ENCODE measurements at places on chromosomes 1 and 21.

DNA sequence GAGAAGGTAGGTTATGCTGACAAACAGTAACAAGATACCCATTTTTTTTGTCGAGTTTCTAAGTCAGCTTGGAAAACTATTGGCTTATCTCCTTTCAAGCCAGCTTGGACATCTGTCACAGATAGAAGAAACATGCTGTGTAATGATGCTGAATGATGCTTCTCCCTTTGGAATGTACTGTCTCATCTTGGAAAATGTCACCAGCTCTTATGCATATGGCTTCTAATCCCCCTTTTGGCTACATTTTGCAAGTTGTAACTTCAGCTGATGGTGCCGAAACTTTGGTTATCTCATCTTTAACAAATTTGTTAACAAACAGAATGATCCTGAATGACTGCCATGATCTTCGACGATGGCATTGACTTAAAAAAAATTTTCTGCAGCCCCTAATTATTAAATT, 68.8 kb upstream of the ST6GALNAC3 start:
- DNase-seq: no peak

- DNase-seq: no peak
These were observed 4.8 kb downstream of the DISP3 start for GRCh38 chr1:11483581-11484320.

DNA sequence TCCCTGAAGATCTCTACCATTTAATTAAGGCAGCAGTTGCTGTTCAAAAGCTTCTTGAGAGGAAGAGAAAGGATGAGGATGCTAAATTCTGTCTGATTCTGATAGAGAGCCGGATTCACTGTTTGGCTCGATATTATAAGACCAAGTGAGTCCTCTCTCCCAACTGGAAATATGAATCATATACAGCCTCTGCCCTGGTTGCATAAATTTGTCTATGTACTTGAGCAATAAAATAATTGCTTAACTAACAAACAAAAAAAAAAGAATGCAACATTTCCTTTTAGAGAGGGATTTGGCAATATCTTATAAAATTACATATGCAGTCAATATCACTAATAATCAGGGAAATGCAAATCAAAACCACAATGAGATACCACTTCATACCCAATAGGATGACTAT, 26.8 kb downstream of the ALDH9A1 start:
- DNase-seq: no peak

DNA sequence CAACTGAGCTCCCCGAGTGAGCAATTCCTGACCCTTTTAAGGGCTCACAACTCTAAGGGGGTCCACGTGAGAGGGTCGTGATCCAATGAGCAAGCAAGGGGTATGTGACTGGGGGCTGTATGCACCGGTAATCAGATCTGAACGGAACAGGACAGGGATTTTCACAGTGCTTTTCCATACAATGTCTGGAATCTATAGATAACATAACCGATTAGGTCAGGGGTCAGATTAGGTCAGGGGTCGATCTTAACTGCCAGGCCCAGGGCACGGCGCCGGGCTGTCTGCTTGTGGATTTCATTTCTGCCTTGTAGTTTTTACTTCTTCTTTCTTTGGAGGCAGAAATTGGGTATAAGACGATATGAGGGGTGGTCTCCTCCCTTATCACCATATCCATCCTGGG, 30.7 kb upstream of the OPRD1 start:
- no peak for DNase-seq

DNA sequence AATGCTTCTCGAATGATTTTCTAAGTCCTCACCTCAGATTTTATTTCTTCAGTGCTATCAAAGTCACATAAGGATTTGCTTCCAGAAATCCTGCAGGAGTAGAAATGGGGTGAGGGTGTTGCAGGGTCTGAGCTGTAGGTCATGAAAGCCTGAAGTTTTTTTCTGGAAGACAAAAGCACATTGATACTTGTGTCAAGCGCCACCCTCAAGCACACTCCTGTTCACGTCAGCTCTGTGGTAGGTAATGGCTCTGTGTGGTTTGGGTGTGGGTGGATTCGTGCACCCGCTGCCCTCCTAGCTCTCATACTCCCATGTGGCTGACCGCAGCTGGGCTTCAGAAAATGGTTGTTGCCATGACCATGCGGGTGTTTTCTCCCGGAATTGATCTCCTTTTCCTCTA, 39.9 kb downstream of the AKNAD1 start:
- peak; percentile 7 for DNase-seq

GRCh38 chr1:227777156-227777555, 38.3 kb upstream of the PRSS38 start:
- no peak for DNase-seq

GRCh38 chr1:71885171-71885570, 397.2 kb downstream of the NEGR1 start:
- DNase-seq: no peak

GRCh38 chr21:38958940-38959691, 153.4 kb downstream of the ETS2 start:
- peak; percentile 32 for DNase-seq

GRCh38 chr1:208280681-208281450, 36.7 kb upstream of the PLXNA2 start:
- no peak for DNase-seq

GRCh38 chr1:87131809-87132283, 196.8 kb upstream of the LMO4 start:
- peak; percentile 47 for DNase-seq

DNA sequence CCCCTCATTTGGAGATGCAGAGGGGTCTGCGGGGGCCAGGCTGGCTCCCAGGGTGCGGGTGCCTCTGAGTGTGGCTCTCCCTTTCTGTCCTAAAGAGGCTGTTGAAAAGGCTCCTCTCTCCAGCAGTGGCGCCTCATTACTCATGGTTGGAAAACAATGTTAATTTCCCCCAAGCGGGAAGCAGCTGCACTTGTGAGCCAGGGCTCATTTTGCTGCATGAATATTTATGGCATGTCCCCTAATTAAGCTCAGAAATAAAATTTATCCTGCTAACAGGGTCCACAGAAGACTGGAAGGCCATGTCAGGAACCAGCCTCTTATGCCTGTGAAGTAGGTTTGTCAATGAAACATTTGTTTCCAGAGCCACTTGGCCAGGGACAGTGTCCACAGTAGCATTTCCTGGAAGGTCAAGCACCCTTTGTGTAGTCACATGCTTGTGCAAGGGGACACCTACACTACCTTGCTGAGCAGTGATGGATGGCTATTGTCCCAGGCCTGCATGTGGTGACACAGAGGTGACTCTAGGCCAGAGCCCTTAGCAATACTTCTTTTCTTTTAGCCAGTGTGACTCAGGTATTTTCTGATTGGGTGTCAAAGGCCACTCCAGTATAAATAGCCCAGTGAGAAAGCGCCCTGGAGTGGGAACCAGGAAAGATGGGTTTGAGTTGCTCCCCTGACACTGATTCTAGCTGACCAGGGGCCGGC, 259.0 kb downstream of the FOXD2 start:
- no peak for DNase-seq

- no peak for DNase-seq
These were observed 7.5 kb downstream of the NRIP1 start for GRCh38 chr21:15057285-15057684.

DNA sequence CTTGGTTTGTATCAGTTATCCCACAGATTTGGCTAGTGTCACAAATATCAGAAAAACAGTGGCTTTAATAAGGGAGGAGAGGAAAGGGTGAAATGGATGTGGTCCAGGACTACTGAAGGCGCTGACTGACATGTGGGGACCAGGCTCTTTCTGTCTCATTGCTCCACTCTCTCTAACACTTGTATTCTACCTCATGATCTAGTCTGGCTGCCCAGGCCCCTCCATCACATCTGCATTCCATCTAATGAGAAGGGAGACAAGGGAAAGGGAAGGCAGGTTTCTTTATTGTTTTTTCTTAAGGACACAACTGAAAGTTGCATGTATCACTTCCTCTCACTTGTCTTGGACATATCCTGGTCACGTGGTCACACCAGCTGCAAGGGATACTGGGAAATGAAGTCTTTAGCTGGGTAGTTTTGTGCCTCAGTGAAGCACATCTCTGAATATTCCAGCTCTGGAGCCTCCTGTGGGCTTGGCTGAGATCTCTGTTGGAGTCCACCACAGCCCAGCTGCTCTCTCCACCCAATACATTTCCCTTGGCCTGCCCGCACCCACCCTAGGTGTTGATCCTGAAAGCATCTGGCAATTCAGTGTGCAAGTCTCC, 42.0 kb upstream of the PADI2 start:
- no peak for DNase-seq

DNA sequence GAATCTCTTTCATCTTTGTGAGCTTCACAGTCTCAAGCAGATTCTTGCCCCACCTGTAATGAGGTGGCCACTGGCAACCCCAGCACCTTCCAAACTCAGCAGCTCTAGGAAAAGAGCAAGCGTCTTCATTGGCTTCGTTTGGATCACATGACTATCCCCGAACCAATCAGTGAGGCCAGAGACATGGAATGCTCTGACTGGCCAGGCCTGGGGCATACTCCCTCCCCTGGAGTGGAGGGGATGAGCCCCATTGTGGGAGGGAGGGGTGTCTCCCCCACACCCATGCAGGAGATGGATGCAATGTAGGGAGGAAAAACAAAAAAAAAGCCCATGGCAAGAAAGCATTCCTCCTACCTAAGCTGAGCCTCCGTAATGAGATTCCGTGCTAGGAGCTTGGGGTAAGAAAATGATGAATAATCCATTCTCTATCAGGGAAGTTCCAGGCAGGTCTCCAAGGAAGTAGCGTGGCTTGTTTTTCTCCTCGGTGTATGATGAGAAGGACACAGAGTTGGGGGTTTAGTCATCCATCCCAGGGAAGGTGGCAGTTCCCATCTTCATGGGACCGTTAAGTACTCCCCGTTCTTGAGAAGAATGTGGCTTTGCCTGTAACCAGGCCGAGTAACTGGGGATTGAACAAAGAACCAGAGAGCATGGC, 32.7 kb downstream of the FHAD1 start:
- no peak for DNase-seq

- no peak for DNase-seq
These were observed 29.8 kb upstream of the NCAM2 start for GRCh38 chr21:20968391-20968790.

DNA sequence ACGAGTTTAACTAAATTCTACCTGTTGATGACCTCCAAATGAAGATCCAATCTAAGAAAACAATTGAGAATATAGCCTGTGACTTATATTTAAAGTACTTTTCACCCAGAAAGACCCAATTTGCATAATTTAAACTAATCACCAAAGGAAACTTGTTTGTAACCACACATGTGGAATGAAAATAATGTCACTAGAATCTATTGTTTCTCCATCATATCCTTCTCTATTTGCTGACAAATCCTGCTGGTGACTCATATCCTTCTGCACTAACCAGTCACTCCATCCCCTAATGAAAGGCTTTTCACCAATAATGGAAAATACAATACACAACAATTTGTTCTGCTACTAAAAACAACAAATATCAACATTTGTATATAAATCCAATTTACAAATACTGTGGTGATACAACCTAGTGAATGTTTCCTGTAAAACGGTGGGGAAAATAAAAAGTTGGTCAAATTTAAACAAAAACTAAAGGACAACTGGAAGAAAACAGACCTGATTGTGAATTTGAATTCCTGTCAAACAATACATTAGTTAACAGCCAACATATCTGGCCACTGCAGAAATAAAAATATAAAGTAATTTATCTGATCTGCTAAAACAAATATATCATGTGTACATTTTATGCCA, 6.5 kb downstream of the PTP4A2 start:
- no peak for DNase-seq

- no peak for DNase-seq
These were observed 26.2 kb downstream of the TFF3 start for GRCh38 chr21:42288962-42289361.

- DNase-seq: no peak
These were observed 31.3 kb downstream of the ACOT11 start for GRCh38 chr1:54579337-54579781.

- DNase-seq: no peak
These were observed 51.5 kb upstream of the NCAM2 start for GRCh38 chr21:20946701-20947100.

GRCh38 chr1:223700942-223701637, 11.2 kb upstream of the CAPN2 start:
- peak; percentile 96 for DNase-seq

DNA sequence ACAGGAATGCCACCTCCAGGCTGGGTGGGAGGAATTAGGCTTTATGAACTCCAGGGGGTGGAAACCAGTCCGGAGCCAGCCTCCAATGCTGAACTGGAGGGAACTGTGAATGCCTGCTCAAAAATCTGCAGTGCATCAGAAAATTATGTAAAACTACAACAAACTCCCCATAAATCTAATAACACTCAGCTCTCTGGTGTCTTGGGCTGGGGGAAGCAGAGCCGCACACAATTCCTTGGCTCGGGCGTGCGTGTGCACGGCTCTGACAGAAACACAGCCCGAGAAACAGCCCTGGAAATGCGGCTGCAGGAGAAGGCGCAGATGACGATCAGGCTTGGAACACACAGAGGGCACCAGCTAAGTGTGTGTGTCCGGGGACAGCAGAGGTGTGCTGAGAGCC, 127.6 kb upstream of the VAMP3 start:
- no peak for DNase-seq

DNA sequence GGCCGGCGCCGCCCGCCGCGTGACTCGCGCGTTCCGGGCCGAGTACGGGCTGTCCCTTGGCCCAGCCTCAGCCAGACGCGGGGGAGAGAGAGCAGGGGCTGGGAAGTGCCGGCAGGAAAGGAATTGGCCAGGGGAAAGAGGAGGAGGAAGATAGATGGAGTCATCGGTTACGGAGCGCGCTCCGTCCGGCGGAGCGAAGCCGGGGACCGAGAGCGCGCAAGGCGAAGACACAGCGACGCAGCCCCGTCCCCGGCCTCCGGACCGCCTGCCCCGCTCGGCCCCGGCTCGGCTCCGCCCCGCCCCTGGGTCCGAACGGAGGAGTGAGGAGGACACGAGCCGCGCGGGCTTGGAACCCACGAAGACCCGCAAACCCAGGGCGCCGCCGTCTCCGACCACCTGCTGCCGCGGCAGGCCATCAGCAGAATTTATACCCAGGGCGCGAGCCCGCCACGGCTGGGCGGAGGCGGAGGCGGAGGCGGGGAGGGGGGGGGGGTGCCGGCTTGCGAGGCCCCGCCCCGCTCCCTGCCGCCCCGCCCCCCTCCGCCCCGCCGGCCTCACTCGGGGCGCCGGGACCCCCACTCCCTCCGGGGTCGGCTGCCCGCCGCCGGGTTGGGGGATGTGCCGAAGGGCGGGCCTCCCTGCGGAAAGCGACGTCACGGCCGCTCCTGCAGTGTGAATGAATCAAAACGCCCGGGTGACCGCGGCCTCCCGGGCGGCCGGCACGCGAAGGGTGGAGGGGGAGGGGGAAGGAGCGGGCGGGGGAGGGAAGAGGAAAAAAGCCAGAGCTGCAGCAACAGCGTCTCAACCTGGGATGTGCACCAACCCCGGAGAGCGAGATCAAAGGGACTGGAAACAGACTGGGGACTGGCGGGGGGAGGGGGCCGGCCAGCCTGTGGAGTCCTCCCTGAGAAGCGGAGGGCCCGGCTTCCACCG, at the start of gene LHX4:
LHX4 (plus strand) TSS at position 782 of the 933 bp plus-strand sequence. CDS start 266 bp downstream, outside the sequence.
- DNase-seq: no peak

GRCh38 chr1:58251430-58252073, 295.0 kb downstream of the OMA1 start:
- no peak for DNase-seq

DNA sequence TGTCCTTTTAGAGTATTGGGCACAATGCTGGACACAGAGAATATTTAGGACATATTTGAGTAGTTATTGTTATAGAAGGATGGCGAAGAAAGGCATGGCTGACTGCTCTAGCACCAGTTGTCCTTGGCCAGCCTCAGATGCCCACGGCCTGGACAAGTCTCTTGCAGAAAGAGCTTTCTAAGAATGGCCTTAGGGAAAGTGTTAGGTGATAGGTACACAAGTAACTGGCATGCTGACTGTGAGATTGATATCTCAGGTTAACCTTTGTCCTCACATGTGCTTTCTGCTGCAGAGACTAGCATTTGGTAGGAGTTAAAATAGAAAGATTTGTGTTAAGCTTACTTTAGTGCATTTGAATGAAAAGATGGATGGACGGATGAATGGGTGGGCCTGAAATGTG, 10.1 kb downstream of the SFT2D2 start:
- DNase-seq: no peak
